ENCODE measurements at places on chromosomes 12 and 14.

- no peak for DNase-seq
Measured at GRCh38 chr12:118436986-118437385, 60.6 kb downstream of the SUDS3 start.

DNA sequence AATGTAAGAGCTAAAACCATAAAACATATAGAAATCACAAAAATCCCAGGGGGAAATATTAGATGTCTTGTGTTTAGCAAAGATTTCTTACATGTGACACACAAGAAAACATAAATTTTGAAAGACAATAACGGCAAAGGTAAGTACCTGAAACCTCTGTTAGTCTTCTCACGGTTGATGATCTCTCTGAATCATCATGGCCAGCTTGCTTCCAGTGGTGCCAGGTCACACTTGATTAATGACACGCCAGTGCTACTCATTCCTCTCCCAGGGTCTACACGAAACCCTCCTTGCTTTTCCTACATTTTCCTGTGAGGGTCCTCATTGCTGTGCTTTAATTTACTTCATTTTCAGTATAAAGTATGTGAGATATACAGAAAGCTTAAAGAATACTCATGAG is 114.4 kb upstream of the PARP11 start:
- DNase-seq = no peak

DNA sequence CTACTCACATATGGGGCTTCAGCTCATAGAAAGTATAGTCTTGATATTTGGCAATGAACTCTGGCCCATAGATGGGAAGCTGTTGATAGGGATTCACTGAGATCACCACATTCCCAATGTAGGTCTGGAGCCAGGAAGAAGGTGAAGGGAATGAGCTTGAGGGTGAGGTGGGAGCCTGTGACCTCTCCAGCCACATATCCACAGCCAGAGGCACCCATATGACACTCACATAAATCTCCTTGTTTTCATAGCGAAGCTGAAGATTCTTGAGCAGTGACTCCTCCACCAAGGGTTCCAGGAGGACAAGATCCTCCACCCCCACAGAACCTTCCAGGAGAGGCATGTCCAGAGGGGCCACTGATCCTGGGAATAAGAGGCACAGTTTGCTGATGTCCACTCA is 1.9 kb downstream of the MYO1A start:
- no peak for DNase-seq

- no peak for DNase-seq
Measured at GRCh38 chr12:38648813-38649212, 256.6 kb downstream of the CPNE8 start.

GRCh38 chr14:101135796-101136742 is 232.5 kb upstream of the RTL1 start:
- DNase-seq = no peak

DNA sequence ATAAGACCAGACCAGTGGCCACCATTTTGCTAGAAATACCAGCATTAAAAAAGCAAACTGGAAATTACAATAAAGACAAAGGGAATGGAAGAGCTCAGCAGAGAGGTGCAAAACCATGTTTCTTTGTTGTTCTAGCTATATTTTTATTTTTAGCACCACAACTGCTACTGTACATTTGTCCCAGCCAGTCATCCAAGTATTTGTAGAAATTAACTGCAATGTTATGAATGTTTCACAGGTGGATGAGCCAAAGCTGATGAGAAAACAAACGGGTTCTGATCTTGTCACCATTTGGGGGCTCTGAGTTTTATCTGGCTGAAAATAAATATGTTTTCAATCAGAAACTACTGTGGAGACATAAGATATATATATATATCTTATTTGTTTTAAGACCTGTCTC is 24.9 kb upstream of the GCH1 start:
- no peak for DNase-seq

GRCh38 chr12:15122344-15122743 is 98.9 kb downstream of the RERG start:
- no peak for DNase-seq

- DNase-seq = no peak
Measured at GRCh38 chr14:72567226-72567625, 326.7 kb downstream of the DPF3 start.

DNA sequence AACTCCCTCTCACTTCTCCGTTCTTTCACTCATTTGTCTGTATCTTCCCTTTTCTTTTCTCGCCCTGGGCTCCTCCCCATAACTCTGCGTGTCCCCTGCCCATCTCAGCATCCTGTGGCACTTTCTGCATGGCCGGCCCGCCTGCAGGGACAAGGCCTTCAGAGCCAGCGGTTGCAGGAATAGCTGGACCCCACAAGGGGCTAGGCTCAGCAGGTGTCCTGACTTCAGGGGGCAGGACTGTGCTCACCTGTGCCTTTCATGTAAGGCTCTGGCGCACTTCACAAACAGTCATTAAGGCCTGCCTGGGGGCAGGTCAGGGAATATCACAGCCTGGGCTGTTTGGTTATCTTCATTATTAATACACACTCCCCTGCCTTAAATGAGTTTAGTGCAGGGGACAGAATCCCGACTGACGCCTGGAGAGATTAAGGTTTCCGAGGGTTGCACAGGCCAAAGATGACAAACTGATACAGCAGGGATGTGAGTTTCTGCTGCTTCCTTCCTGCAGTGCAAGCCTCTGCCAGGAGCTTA is 768.8 kb upstream of the TBX3 start:
- DNase-seq = no peak

DNA sequence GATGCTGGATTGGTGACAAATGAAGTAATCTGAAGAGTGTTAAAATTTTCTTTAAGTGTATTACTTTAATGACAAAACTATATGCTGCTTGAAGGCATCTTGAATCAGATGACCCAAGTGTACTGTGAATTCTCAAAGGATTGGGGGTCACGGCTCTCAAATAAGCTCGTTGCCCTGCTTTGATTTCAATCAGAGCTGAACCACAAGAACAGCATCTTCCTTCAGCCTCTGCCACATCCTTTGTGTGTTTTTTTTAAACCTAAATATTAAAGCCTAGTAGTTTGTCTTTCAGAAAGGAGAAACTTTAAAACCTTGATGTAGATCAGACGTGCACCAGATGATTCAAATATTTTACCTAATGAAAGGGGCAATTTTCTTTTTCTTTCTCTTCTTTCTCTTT is 11.7 kb downstream of the ELK3 start:
- no peak for DNase-seq

- no peak for DNase-seq
Measured at GRCh38 chr12:117803001-117803400, 165.8 kb downstream of the KSR2 start.

DNA sequence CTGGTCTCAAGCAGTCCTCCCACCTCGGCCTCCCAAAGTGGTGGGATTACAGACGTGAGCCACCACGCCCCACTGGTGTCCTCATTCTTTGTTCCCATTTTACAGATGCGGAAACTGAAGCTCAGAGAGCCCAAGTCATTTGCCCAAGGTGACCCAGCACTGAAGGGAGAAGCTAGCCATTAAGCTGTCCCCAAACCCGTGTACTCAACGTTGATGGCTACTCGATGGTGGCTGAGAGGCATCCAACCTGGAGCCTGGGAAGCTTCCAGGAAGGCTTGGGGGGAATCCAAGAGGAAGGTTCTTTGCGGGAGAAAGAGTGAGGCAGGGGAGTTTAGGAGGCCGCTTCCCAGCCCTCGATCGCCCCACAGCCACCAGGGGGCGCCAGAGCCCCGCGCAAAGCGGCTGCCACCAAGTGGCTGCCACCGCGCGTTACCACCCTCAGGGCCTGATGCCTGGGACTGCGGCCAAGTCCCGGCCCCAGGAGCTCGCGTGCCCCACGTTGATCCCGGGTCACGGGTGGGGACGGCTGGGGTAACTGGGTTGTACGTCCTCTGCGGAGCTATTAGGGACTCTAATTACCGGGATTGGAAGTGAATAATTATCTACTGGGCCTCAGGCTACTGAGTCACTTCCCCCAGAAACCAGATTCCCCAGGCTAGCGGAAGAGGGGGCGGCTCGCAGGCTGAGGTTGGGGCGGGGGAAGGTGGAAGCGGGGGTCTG is 8.8 kb upstream of the SH2B3 start:
- peak; percentile 75 for DNase-seq

DNA sequence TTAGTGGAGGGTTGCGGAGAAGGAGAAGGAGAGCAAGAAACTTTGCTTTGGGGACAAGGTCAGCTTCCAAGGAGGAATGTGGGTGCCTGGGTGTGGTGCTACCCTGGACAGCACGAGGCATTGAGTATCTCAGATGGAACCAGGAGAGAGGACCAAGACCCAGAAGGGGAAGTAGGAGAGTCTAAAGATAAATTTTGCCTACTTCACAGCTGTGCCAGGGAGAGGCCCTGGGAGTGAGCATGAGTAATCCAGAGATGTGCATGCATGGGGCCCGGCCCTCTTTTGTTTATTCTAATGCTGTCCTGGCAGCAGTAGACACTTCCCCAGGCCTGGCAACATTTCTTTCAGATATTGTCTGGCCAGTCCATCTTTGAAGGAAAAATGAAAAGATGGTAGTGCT is 49.5 kb upstream of the GNPNAT1 start:
- DNase-seq = no peak

- peak; percentile 80 for DNase-seq
Measured at GRCh38 chr14:33848706-33849454, 102.0 kb downstream of the EGLN3 start.

GRCh38 chr14:104143521-104144452 is 5.4 kb downstream of the KIF26A start:
- DNase-seq = no peak

DNA sequence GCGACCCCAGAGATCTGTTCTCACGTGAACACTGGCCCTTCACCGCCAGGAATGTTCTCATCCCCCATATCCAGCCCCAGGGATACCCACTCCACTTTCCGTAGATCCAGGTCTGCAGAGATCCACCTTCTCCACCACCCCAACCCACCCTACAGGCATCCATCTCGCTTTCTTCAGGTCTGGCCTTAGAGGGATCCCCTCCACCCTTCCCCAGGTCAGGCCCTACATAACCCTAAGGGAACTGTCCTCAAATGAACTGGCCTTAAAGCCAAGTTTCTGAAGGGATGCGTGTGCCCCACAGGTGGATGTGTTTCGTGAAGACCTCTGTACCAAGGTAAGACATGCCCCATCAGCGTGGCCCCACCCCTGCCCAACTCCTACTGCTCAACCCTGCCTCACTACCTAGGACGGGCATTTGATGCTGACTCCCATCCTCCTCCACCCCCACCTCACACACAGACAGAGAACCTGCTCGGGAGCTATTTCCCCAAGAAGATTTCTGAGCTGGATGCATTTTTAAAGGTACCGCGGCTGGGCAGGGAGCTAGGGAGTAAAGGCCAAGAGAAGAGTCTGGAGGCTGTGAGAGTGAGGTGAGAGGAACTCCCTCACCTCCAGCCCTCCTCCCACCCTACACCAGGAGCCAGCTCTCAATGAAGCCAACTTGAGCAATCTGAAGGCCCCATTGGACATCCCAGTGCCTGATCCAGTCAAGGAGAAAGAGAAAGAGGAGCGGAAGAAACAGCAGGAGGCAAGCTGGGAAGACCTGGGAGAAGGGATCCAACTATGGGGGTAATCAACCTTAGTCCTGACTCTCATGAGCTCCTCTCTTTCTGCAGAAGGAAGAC is 912 bp downstream of the PSME1 start:
- DNase-seq = no peak

Data from NCI-H1436 (cell line).